Stimulated activated CD8-positive, alpha-beta memory T cell treated with anti-CD3 and anti-CD28 coated beads, Interleukin-2, amount 100 ng/mL, for 1 hour (primary cell): ENCODE measurements at places on chromosomes 2 and 18.

GRCh38 chr2:120516679-120517314, 170.9 kb downstream of the INHBB start:
- DNase-seq: no peak

DNA sequence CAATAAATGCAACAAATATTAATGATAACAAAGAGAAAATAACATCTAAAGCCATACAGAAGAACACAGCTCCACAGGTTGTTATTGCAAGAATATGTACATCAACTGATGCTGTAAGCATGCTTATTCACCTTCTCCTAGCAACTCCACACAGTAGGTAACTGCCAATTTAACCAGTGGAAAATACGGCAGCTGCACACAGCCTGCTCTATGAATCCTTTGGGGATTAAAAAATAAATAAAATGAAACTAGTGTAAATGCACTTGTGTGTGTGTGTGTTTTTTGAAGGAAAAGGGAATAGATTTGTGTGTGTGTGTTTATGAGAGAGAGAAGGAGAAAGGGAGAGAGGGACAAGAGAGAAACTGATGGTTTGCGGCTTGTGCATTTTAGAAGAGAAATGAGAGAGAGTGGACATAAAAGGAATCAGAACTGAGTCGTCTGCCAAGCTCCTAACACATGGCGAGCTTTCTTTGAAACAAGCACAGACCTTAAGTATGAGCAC, 96.2 kb upstream of the PDE1A start:
- DNase-seq: no peak

DNA sequence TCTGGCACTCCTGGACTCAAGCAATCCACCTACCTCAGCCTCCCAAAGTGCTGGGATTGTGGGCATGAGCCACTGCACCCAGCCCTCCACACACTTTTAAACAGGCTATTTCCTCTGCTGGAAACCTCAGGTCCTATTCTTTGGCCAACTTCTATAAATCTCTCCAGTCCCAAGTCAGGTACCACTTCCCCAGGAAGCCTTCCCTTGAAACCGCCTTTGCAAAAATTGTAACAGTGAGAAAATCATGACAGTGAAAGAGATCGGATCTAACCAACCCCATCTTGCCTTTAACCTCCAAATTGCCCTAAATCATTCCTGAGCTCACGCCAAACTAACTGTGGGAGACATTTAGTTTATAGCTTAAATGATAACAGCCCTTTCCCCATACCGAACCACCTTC, 67.3 kb upstream of the CABLES1 start:
- no peak for DNase-seq

DNA sequence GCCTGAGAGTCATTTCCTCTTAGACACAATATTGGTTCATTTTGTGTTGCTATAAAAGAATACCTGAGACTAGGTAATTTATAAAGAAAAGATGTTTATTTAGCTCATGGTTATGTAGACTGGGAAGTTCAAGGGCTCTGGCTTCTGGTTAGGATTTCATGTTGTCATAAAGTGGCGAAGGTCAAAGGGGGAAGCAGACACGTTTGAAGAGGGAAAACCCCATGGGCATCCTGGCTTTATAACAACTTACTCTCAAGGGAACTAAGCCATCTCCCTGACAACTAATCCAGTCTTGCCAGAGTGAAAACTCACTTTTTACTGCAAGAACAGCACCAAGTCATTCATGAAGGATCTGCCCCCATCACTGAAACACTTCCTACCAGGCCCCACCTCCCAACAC, 89.7 kb upstream of the RNF152 start:
- DNase-seq: no peak

DNA sequence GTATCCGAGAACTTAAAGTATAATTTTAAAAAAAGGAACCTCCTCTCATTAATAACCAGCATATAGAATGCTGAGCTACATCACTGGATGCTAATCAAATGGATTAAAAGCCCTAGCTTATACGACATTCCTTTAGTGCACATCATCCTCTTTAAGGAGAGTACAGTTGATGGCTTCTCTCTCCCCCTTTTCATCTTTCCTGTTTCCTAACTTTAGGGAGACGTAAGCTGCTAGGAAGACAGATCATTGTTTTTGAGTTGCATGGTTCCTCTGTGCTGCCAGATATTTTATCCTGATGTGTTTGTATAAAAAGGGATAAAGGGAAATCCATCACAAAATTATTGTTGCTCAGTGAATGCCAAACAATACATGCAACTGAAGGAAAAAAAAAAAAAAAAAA, 94.2 kb downstream of the SLC8A1 start:
- no peak for DNase-seq

DNA sequence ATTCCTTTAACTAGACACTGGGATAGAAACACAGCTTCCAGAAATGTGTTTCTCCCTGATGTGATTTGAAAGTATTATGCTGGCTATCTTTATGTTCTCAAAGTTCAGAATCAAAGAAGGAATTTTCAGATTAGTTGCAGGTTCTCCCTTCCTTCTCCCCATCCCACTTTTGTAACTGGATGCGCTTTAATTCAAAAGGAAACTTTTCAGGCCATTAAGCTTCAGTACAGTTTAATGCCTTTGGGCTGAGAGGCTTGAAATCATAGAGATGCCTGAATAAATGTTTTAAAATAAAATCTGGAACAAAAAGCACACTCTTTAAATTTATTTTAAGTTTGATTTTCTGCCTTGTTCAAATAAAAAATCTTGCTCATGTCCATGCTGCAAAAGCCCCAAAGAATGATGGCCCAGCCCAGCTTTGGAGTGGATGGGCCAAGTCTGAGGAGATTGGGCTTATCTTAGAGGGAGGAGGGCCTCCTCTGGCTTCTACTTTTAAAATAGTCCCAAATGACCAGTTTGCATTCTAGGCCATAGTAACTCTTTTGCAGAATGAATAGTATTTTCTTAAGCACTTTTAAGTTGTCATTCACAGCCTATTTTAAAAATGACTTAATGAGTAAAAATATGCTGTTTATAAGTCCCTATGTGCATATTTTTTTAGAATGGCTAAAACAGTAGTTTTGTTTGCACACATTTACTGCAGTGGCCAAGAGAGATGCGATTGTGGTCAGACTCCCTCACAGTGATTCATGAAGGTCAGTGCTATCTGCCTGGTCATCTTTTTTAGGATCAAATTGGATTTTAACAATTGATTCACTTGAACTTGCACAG, 129.2 kb downstream of the MTX2 start:
- DNase-seq: no peak

GRCh38 chr2:100075532-100075931, 66.9 kb downstream of the AFF3 start:
- DNase-seq: no peak

DNA sequence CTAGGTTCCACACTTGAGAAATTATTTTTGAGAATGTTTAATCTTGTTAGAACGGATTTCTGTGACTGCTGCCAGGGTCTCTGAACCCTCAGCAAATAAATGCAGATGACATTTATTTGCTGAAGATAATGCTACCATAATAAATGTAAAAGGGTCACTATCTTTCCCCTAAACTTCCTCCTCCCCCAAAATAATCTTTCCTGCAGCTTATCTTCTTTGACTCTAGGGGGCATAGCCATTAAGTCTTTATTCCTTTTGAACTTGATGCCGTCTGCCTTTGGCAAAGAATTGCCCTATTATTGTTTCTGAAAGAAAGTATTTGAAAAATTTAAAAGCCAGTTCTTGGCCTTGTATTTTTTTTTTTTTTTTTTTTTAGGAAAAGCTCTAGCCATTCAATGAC, 63.6 kb upstream of the ACSL3 start:
- DNase-seq: no peak

GRCh38 chr2:235541838-235542549, 48.2 kb downstream of the AGAP1 start:
- DNase-seq: no peak

- no peak for DNase-seq
Measured at GRCh38 chr2:242034996-242035814, 165.7 kb downstream of the RTP5 start.

DNA sequence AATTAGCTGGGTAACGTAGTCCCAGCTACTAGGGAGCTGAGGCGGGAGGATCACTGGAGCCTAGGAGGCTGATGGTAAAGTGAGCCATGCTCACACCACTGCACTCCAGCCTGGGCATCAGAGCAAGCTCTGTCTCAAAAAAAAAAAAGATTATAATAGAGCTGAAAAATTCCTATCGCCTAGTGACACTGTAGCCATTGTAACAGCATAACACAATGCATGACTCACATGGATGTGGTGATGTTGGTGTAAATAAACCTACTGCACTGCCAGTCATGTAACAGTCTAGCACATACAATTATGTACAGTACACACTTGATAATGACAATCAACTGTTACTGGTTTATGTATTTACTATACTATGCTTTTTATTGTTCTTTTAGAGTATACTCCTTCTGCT, 39.6 kb downstream of the MGAT4A start:
- no peak for DNase-seq

GRCh38 chr2:149559341-149560068, 28.1 kb downstream of the MMADHC start:
- no peak for DNase-seq

- DNase-seq: no peak
Measured at GRCh38 chr2:190504912-190505311, 29.6 kb downstream of the NEMP2 start.

DNA sequence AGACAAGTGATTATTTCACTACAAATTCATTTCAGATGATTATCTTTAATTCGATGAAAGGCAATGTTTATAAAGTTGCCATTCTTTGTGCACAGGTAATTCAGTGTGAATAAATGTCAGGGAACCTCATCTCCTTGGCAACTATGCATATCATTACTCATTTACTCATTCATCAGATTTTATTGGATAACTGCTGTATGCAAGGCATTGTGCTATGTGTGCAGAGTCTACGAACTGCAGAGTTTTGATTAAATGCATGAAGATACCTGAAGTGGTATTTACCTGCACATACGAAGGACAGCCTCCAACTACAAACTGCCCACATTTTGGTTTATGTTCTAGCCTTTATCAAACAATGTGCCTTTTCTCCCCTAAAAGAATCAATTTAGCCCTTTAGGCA, 3.5 kb downstream of the RND3 start:
- no peak for DNase-seq

DNA sequence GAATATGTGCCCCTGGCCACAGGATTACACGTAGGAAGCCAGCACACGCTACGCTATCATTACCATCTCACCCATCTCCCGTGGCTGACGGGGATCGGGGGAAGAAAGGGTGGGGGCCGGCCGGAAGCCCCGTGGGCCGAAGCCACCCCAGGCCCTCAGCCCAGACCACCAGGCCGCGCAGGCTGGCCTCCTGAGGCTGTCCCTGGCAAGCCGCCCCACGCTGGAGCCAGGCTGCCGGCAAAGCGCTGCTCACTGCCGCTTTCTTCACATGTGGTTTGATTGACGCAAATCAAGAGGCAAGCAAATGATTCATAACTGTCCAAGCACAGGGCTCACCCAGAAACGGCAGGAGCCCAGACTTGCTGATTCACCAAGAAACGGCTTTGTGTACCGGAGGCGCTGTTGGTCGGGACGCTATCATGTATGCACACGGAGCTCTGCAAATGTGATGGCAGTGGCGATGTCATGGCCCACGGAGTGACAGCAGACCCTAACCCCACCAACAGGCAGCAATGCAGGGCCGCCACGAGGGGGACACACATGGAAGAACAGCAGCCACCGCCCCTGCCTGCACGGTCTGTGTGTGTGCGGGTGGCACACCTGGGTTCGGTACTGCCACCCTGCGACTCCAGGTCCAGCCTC, 125.7 kb downstream of the HDAC4 start:
- DNase-seq: peak; percentile 50

DNA sequence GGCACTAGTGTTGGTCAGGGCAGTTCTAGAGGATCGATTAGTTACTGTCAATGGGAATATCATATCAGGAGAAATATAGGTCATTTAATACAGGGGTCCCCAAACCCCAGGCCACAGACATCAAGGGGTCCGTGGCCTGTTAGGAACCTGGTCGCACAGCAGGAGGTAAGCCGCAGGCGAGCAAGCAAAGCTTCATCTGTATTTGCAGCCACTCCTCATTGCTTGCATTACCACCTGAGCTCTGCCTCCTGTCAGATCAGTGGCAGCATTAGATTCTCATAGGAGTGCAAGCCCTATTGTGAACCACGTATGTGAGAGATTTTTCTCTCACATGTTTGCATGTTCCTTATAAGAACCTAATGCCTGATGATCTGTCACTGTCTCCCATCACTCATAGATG, 81.9 kb downstream of the DSC3 start:
- no peak for DNase-seq
